ENCODE measurements at places on chromosomes 3 and 15.

DNA sequence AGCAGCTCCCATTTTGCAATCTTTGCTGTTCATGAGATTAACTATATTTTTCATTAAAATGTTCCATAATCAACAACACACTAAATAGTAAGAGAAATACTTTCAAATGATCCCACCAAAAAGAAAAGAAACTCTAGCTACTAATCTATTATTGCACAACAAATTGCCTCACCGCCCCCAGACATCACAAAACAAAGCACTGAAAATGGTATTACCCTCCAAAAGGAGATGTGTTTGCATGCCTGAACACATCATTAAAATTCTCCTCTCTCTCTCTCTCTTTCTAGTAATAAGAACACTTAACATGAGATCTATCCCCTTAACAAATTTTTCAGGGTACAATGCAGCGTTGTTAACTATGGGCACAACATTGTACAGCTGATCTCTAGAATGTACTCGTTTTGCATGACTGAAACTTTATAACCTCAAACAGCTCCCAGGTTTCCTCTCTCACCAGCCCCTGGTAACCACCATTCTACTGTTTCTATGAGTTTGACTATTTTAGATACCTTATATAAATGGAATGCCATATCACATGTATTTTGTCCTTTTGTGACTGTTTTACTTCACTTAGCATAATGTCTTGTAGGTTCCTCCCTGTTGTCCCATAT lies 33.1 kb downstream of the WNT5A start:
- no peak for DNase-seq

DNA sequence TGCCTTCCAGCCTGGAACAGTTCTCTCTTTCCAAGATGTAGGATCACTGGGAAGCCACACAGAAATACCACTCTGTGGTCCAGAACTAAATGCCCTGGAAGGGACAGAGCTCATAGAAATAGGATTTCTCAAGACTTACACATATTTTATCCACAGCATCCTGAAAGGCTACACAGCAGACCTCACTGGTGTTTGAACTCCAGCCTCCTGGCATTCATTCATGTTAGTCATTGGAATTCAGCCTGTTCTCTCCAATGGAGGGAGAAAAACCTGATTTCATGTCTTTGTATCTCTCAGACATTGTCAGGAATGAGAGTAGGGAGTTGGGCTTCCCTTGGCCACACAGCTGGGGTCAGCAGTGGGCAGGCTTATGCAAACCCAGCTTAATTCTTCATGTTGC lies 121.1 kb upstream of the PPP2R3A start:
- no peak for DNase-seq

DNA sequence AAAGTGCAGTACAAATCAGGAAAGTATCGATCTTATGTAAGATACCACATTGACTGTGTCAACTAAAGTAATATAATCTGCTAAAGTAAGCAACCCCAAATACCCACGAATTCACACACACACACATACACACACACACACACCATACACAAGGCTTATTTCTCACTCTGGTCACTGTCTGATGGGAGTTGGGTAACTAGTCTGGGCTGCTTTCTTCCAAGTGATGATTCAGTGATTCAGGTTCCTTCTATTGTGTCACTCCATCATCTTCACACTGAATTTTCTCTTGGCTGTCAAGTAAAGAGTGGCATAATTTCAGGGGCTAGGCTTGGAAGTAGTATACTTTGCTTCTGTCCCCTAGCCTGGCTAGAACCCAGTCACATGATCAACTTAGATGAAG lies 104.8 kb upstream of the CCDC54 start:
- DNase-seq, result no peak

DNA sequence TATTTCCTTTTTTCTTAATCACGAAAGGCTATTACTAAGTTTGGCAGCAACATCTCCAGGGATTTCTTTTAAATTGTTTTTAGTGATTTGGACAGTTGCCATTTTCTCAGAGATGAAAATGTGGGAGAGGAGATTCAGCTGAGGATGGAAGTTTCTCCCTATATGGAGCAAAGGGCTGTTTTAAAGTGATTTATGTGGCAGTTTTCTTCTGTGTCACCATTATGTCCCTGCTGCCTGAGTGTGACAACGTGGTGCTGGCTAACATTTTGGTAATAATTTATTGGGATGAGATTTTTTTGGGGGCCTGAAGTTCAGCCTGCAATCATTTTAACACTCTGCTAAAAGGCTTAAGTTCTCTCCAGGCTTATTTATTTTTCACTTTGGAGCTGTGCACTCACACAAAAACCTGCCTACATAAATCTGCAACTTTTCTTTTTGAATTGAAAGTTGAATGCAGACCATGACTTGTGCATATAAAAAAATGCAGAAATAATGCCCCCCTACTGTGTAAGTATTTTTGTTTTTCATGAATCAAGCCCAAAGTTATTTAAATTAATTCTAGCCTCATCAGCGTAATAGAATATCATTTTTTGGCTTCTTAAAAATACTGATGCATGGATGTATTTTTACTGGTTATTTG lies 210.9 kb downstream of the ZIC1 start:
- DNase-seq, result no peak

DNA sequence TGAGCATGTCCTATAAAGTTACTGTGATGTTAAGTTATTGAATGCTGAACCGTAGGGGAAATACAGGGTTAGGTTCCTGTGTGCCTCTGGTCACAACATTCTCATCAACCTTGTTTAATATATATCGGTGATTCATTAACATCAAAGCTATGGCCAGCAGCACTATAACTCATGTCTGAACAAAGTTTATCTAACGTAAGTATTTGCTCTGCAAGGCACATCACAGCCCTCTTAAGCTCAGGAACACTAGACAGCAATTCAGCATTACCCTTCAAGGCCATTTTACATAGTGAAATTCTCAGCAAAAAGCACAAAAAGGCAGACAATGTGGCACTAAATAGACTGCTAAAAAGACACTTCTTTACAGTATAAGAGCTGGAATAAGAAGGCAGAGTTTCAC lies 48.2 kb upstream of the FNDC3B start:
- DNase-seq, result no peak

DNA sequence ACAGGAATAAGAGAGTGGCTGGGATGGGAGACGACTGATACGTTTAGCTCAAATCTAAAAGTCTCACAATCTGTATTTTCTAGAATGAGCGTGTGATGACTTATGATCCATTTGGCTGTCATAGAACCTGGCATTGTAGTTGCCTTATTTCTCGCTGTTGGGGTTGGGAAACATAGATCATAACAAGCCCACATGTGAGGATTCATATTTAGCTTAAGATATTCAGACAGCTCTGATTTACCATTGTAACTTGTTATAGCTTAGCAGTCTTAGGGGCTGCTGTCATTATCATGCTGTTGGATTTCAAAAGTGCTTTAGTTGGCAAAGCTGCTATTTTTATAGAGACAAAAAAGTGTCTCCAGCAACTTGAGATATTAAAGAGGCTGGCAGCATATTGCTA lies 871.3 kb downstream of the ZPLD1 start:
- DNase-seq, result no peak

DNA sequence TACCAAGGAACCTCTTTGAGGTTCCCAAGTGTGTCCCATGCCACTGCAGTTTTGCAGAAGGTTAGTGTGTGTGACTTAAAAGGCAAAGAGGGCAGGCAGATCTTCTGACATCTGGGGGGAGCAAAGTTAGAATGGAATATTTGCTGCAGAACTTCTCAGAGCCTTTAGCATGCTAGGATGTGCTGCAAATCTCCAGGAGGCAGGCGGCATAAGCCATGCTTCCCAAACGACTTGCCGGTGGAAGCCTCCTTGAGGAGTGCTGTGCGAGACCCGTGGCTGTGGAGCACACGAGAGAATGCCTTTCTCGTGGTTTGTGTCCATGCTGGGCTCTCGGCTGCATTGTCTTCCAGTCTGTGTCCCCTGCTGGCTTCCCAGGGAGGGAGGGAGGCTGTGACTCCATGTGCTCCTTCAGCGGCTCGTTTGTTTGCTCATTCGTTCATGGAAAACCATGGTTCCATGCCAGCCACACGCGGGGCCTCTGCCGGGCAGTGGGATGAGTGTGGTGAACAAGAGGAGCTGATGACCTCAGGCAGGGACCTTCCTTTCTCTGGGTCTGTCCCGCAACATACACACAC lies 13.8 kb downstream of the HDAC11 start:
- no peak for DNase-seq

DNA sequence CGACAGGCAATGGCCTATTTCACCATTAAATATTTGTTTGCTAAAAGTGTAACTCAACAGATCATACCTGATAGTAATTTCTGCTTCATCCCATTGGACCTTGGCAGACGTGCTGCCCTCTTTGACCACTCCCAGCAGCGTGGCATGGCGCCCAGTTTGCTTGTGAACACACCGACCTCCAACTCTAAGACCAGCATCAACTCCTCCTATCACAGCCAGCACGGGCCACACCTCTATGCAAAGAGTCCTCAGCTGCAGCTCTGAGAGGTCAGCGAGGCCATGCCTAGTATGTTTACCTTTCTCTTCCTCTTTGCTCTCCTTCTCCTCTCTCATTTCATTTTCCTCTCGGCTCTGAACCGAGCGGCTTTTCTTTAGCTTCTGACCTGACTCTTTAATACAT lies 80.6 kb downstream of the FBXL22 start:
- no peak for DNase-seq

DNA sequence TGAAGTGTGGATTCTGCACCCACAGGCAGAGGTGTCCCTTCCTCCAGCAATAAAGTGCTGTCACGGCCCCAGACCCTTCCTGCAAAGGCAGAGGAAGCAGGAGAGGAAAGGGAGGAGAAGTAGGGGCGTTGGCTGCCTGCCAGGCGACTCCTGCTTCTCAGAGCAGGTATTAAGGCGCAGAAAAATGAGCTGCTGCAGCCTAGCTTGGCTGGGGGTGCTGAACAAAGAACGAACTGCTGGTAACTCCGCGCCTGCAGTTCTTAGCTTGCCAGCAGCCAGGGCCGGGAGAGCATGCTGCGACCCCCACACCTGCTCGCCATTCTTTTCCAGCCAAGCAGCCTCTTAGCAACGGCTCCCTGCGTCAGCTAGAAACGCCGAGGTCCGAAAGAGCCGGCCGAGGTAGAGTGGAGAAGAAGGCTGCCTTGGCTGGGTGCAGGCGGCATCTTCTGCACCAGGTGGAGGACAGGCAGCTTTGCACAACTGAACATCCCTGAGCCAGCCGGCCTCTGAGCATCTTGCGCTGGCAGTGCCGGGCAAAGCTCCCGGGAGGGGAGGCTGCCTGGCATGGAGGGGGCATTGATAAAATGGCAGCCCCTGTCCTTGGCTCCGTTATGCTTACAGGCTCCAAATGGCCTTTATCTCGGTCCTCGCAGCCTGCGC lies 296.0 kb downstream of the MEX3B start:
- no peak for DNase-seq

DNA sequence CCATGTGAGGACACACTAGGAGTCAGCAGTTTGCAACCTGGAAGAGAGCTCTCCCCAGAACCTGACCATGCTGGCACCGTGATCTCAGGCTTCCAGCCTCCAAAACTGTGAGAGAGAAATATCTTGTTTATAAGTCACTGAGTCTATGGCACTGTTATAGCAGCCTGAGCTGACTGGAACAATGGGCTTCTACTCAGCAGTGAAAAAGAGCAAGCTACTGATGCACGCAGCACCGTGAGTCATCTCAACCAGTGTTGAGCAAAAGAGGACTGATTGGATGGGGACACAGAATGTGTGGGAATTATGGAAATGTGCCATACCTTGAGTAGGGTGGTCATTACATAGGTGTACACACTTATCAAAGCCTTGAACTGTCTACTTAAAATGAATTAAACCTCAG lies 230.4 kb downstream of the PLCL2 start:
- DNase-seq, result no peak

- DNase-seq, result no peak
Measured at GRCh38 chr15:22958487-22959280, 21.5 kb downstream of the CYFIP1 start.

DNA sequence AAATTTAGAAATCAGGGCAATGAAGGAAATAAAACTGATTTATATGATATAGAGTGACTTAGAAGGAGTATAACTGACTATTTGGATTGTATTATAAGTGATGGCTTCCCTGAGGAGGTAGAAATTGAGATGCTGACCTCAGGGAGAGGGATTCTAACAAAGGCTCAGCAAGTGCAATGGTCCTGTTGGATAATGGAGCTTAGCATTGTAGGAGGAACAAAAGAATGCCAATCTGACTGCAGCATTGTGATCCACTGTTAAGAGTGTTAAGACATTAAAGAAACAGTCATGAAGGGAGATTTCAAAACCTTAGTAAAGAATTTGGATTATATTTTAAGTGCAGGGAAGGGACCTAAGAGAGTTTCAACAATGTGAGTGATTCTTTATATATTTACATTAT lies 158.4 kb upstream of the NAALADL2 start:
- DNase-seq, result no peak

DNA sequence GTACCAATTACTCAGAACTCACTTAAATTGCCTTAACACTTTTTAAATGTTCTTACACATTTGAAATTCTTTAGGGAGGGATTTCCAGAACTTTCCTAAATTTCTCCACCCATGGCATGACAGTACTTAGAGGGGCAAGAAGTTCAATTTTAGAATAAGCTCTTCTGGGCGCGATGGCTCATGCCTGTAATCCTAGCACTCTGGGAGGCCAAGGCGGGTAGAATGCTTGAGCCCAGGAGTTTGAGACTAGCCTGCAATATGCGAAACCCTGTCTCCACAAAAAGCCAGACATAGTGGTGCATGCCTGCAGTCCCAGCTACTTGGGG lies 10.6 kb downstream of the FAM131A start:
- DNase-seq, result no peak

DNA sequence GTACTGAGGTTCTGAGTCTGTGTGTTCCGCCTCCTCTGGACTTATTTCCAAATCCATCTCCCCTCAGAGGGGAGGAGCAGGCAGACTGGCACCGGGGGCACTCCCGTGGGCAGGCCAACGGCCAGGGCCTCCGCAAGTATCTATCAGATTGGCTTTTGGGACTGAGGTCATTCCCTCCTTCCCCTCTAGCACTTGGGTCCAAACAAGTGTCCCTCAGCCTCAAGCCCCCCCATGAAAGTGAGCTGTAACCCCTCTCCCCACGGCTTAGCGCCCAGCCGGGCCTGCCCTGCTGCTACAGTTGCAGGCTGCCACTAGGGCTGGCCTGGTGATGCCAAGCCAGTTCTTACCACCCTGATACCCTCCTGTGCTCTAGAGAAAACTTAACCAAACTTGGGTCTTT lies 17.4 kb downstream of the ITGA11 start:
- no peak for DNase-seq

- no peak for DNase-seq
Measured at GRCh38 chr3:12577379-12577778, 20.5 kb downstream of the MKRN2 start.

DNA sequence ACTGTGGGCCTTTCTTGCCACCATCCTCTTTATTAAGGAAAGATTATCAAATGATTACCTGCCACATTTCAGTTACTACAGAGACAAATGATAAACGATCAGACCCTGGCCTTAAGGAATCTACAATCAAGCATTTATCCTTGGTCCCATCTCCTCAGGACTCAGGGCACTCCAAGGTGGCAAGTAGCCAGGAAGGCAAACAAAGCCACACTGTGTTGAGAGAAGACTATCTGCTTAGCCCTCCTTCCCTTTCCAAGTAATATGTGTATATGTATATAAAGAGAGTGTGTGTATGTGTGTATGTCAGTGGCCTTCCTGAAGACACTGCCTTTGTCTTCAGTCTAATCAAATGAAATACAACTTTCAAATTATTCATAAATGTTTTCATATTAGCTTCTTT lies 490.1 kb upstream of the ATP11B start:
- no peak for DNase-seq

GRCh38 chr3:180073561-180073960 lies 36.8 kb upstream of the PEX5L start:
- no peak for DNase-seq

Data from neural crest cell (in vitro differentiated cells).